Spleen (tissue), 13 donors: ENCODE measurements at places on chromosomes 4 and X. TPM values are rescaled to one million over a fixed set of nuclear protein-coding genes. Genes with fewer than 3 reads are reported as not detected.
A peak's percentile ranks its signal among the peaks of the same experiment; 100 is the strongest.

The RHOH gene
- total RNA-seq, result 99.3 TPM

The SLC9A7 gene
- 11.0 TPM for total RNA-seq

The SLC9B1 gene
- 2.9 TPM for total RNA-seq

The STBD1 gene
- total RNA-seq, result 2.9 TPM

DNA sequence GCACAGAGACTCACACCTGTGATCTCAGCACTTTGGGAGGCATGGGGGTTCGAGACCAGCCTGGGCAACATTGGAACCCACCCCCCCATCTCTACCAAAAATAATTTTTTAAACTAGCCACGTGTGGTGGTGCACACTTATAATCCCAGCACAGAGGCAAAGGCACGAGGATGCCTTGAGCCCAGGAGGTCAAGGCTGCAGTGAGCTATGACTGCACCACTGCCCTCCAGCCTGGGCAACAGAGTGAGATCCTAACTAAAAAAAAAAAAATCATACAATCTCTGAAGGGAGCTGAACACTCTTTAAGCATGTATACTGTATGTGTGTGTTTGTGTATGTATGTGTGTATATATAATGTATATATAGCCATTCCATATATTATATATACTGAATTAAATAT lies 2.5 kb upstream of the PRKX start:
- H3K36me3 ChIP-seq, result no peaks in the 10 kb centered on the region
- no peak for DNase-seq
- peaks cover 19% of the 10 kb centered on the region for H3K4me1 ChIP-seq
- no peak overlapping the region for H3K4me3 ChIP-seq
- H3K27me3 ChIP-seq, result no peaks in the 10 kb centered on the region

DNA sequence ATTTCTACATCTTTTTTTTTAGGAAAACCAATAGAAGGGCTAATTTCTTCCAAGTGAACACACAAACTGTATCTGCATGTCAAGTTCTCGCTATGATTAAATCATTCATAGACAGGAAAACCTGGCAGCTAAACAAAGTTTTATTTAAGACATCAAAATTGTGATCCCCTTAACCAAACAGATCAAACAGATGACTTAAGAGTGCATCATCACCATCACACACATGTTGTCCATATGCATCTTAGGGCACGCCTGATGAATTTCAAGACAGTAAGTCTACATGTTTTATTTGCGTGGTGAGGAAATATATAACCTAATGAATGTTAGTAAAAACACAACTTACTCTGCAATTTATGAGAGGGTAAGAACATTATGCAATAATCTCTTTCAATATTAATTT lies 317.0 kb upstream of the ANXA10 start:
- DNase-seq, result no peak
- H3K27me3 ChIP-seq, result no peaks in the 10 kb centered on the region
- no peaks in the 10 kb centered on the region for H3K36me3 ChIP-seq
- no peak overlapping the region for H3K27ac ChIP-seq

- no peaks in the 10 kb centered on the region for H3K27me3 ChIP-seq
- H3K4me1 ChIP-seq, result no peaks in the 10 kb centered on the region
- H3K27ac ChIP-seq, result no peak overlapping the region
- no peaks in the 10 kb centered on the region for H3K36me3 ChIP-seq
- DNase-seq, result no peak
- no peak overlapping the region for H3K4me3 ChIP-seq
Measured at GRCh38 chr4:149713031-149713430, 102.6 kb downstream of the IQCM start.

GRCh38 chr4:187179086-187180058 lies 455.7 kb upstream of the FAT1 start:
- no peaks in the 10 kb centered on the region for H3K4me1 ChIP-seq
- DNase-seq, result no peak
- H3K36me3 ChIP-seq, result no peaks in the 10 kb centered on the region
- no peak overlapping the region for H3K4me3 ChIP-seq
- H3K27ac ChIP-seq, result no peak overlapping the region

DNA sequence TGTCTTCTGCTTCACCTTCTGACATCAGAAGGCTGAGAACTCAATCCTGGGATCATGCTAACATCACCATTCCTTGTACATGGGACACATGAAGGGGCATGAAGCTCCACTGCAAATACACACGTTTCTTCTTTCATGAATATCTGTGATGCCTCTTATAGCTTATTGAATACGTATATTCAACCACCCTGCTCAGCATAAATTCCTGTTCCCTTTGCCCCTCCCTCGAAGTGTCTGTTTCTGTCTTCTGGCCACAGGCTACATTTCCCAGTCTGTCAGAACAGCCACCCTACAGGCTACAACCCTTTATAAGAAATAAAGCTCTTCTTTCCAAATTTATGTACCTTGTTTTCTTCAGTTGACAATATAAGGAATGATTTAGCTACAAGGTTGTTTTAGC lies 201.3 kb upstream of the STS start:
- H3K27me3 ChIP-seq, result no peaks in the 10 kb centered on the region
- no peak overlapping the region for H3K4me3 ChIP-seq
- H3K27ac ChIP-seq, result no peak overlapping the region
- H3K4me1 ChIP-seq, result no peaks in the 10 kb centered on the region

GRCh38 chr4:81470456-81471297 lies 1.0 kb downstream of the RASGEF1B start:
- peak; percentile 87 for DNase-seq
- peaks cover 68% of the 10 kb centered on the region for H3K4me1 ChIP-seq
- no peaks in the 10 kb centered on the region for H3K36me3 ChIP-seq
- H3K4me3 ChIP-seq, result peak overlapping the region; percentile 91

- no peaks in the 10 kb centered on the region for H3K27me3 ChIP-seq
- H3K27ac ChIP-seq, result no peak overlapping the region
Measured at GRCh38 chr4:99753931-99754330, 62.7 kb upstream of the DAPP1 start.

DNA sequence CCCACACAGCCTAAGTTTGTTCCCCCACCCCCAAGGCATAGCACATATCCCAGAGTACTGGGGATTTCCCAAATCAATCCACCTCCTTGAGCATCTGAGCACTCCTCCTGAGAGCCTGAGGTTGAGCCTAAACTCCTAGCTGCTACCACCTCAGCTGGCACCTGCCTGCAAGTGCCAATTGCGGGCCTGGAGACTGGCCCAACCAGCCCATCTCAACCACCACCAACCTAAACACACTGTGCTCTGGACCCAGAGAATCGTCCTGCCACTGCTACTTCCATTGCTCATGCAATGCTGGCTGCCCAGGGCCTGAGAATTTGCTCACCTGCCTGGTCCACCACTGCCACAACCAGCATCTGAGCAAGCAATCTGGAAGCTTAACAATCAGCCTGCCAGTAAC lies 177.1 kb downstream of the FGF13 start:
- H3K27me3 ChIP-seq, result no peaks in the 10 kb centered on the region
- H3K4me1 ChIP-seq, result no peaks in the 10 kb centered on the region
- H3K4me3 ChIP-seq, result no peak overlapping the region
- no peak for DNase-seq
- H3K27ac ChIP-seq, result no peak overlapping the region
- H3K36me3 ChIP-seq, result no peaks in the 10 kb centered on the region

GRCh38 chr4:26317766-26318165 lies 3.0 kb upstream of the RBPJ start:
- H3K27me3 ChIP-seq, result no peaks in the 10 kb centered on the region
- peaks cover 37% of the 10 kb centered on the region for H3K4me1 ChIP-seq
- no peak for DNase-seq
- H3K36me3 ChIP-seq, result no peaks in the 10 kb centered on the region
- H3K4me3 ChIP-seq, result no peak overlapping the region

DNA sequence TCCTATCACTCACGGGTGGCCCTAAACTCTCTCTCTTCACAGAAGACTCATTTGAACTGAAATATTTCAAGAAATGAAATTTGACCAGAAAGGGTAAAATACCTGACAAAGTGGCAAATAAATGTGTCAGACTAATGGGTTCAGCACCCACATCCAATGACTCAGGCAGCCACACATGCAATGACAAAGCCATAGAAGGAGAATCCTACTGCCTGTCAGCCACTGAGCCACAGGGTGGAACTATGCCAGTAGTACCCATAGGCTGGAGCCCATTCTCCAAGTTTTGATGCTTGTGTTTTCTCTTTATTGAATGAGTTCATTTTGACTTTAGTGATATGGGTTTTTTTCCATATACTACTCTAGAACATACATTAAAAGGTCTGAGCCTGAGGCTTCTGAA lies 179.0 kb downstream of the BEND2 start:
- H3K4me1 ChIP-seq, result no peaks in the 10 kb centered on the region
- H3K36me3 ChIP-seq, result no peaks in the 10 kb centered on the region
- DNase-seq, result no peak
- no peak overlapping the region for H3K4me3 ChIP-seq
- H3K27ac ChIP-seq, result no peak overlapping the region

DNA sequence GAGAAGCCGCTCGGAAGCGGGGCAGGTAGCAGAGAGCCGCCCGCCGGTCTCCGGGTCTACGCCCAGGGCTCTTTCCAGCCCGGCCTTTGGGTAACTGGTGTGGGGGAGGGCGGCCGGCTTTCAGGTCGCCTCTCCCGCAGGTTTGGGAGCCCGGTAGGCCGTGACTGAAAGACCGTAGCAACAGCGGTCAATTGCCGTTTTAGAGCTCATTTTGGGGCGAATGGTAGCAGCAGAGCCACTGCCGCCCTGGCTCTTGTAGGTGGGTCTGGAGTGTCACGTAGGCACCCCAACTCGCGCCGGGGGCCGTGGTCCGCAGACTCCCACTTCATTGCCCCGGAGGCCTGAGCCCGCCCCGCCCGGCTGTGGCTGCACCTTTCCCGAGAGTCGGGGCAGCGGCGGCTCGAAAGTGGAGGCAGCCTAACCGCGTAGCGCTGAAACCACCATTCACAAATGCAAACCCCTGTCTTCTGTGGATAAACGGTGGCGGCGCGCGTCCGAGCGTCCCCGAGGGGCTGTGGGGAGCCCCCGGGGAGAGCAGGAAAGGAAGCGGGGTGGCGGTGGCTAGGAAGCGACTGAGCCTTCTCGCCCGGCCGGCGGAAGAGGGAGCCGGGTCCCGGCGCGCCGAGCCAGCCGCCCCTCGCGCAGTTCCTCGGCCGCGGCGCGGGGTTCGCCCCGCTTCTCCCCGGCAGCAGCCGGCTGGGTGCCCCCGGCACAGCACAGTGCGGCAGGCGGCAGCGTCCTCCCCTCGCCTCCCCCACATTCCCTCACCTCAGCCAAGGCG lies 2185.1 kb upstream of the TENM3 start:
- no peak overlapping the region for H3K27ac ChIP-seq
- H3K36me3 ChIP-seq, result no peaks in the 10 kb centered on the region
- peak overlapping the region; percentile 51 for H3K4me3 ChIP-seq
- H3K4me1 ChIP-seq, result peaks cover 28% of the 10 kb centered on the region
- H3K27me3 ChIP-seq, result no peaks in the 10 kb centered on the region

GRCh38 chr4:55762819-55763218 lies 56.8 kb upstream of the EXOC1L start:
- H3K36me3 ChIP-seq, result no peaks in the 10 kb centered on the region
- no peaks in the 10 kb centered on the region for H3K4me1 ChIP-seq
- H3K27ac ChIP-seq, result no peak overlapping the region
- H3K27me3 ChIP-seq, result no peaks in the 10 kb centered on the region
- no peak overlapping the region for H3K4me3 ChIP-seq

DNA sequence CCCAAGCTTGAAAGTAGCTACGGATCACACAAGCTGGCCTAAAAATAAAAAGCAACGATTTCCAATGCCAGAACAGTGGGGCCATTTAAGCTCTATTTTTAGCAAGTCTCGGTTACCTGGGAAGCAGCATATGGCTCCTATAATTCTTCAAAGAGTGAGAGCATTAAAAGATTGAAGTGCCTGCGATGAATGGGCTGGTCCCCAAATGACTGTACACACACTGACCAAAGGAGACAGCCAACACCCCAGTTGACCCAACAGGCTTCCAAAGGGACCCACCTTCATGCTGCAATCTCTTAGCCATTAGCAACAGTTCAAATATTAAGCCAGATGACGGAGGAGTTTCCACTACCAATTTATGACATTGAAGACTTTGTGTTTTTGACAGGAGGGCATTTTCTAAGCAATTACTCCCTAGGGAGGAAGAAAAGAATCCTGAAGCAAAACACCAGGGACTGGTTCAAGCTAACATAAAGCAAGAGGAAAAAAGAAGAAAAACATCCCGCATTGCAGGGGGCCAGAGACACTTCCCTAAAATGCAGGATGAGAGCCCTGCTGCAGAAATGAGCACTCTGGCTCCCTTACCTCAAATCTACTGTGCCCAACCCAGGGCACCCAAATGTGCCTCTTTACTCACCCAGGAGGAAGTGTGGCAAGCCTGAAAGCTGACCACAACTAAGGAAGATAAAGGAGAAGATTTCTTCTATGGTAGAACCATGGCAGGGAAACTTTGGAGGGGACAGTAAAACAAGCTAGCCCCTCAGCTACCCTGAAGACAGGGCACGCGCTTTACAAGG lies 21.6 kb downstream of the SH3KBP1 start:
- H3K4me3 ChIP-seq, result no peak overlapping the region
- no peaks in the 10 kb centered on the region for H3K36me3 ChIP-seq
- H3K27ac ChIP-seq, result peak overlapping the region; percentile 65
- DNase-seq, result peak; percentile 57
- peaks cover 87% of the 10 kb centered on the region for H3K4me1 ChIP-seq

DNA sequence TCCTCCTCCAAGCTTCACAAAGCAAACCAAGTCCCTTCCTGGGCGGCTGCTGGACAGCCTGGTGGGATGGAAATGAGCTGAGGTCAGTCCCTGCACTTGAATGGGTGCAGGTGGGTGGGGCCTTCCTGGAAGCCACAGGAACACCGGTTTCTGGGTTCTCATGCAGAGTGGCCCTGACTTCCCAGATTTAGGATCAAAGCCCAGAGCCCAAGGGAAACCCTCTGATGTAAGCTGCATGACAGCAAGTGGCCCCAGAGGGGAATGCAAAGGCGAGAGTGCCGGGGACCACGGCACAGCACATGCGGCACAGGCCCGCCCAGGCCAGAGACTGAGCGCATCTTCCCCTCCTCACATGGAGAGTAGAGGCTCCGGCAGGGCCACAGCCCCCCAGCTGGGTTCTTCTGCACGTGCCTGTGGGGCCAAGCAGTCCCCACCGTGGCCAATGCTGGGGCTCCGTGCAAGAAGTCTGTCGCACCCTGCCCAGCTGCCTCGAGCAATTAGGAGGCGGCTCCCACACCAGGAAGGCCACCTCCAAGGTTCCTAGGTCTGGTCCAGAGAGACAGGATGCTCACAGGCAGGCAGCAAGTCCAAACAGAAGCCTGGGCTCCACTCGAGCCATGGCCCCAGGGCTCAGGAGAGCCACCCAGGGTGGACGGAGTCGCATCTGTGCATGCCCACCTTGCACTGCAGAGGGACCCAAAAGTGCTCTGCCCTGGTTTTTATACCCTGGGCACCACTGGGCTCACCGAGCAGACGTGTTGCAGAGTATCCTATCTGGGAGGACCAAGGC lies 83.0 kb downstream of the HTRA3 start:
- H3K4me1 ChIP-seq, result peaks cover 4% of the 10 kb centered on the region
- H3K27ac ChIP-seq, result no peak overlapping the region
- no peak for DNase-seq
- no peak overlapping the region for H3K4me3 ChIP-seq
- no peaks in the 10 kb centered on the region for H3K27me3 ChIP-seq

- no peak overlapping the region for H3K27ac ChIP-seq
- no peak for DNase-seq
- no peaks in the 10 kb centered on the region for H3K27me3 ChIP-seq
- no peak overlapping the region for H3K4me3 ChIP-seq
- peaks cover 30% of the 10 kb centered on the region for H3K36me3 ChIP-seq
- peaks cover 12% of the 10 kb centered on the region for H3K4me1 ChIP-seq
Measured at GRCh38 chr4:88022289-88022688, 14.9 kb downstream of the PKD2 start.
